T follicular helper cell (primary cell): ENCODE measurements at places on chromosomes 3 and 15.

- no peak for DNase-seq
Measured at GRCh38 chr3:186577521-186577920, 7.0 kb downstream of the DNAJB11 start.

DNA sequence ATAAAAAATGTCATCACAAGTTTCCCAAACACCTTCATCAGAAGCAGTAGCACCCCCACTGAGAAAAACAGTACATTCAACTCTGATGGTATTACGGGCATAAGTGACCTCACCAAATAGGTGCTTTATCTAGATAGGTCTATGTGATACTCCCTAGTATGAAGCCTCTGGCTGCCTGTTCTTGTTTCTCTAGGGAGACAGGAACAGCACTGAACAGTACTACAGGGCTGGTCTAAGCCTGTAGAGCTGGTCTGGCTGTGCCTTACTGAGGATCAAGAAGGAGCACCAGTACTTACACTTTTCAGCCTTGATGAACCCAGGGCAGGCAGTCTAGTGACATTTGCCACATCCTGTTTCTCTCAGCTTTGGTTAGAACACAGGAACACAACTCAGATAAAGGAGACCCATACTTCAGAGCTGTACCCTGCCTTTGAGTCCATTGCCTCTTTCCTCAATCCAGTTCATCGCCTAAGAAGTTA lies 35.9 kb downstream of the OXNAD1 start:
- peak; percentile 37 for DNase-seq

DNA sequence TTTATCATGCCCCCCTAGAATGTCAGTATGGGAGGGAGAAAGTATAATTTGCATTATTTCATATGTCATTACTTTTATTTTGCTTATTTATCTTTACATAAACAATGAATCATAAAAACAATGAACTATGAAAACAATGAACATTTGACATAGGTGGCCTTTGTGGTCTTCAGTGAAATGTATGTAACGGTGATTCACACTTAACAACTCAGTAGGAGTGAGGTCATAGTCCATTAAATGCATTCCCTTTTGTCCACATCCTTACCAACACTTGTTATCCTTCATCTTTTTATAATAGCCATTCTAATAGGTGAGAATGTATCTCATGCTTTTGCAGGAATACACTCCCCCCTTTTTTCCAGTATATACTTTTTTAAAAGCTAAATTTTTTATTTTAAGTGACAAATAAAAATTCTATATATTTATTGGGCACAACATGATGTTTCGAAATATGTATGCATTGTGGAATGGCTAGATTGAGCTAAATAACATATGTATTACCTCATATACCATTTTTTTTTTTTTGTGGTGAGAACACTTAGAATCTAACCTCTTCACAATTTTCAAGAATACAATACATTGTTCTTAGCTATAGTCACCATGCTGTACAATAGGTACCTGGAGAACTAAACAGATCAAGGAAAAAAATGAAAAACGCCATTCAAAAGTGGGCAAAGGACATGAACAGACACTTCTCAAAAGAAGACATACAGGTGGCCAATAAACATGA lies 189.5 kb downstream of the WDR72 start:
- no peak for DNase-seq

GRCh38 chr3:100813828-100814227 lies 104.5 kb downstream of the TFG start:
- DNase-seq, result no peak

DNA sequence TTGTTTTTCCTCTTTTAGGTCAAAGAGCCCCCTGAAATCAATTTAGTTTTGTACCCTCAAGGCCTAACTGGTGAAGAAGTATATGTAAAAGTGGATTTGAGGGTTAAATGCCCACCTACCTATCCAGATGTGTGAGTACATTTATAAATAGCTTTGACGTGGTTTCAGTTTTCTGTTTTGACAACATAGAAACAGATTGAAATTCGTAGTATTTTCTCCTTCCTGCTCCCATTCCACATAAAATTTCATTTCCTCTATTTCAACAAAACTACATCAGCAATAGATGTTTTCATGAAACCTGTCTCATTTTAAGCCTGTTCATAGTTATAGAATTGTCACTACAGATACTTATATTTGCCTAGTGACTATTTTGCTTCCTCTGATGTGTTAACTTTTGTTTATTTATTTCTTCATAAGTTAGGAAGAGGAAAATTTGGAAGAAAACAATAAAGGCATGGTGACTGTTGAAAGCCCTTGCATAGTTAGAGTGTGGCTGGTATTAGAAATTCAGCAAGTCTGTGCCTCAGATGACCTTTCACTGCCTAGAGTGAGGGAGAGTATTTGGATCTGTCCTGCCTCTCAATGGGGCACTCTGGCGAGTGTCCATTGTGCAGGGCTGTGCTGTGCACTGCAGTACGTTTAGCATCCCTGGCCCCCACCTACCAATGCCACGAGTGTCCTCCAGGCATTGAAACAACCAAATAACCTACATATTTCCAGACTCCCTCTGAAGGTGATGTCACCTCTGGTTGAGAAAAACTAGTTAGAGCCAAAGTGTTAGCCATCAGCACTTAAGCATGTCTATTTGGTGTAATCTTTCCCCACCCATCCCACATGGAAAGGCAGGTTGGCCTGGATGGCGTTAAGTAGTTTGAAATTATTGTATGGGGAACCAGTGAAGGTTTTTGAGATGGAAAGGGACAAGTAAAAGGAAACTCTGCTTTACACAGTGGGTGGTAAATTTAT lies 5.9 kb downstream of the EIF2AK4 start:
- no peak for DNase-seq

DNA sequence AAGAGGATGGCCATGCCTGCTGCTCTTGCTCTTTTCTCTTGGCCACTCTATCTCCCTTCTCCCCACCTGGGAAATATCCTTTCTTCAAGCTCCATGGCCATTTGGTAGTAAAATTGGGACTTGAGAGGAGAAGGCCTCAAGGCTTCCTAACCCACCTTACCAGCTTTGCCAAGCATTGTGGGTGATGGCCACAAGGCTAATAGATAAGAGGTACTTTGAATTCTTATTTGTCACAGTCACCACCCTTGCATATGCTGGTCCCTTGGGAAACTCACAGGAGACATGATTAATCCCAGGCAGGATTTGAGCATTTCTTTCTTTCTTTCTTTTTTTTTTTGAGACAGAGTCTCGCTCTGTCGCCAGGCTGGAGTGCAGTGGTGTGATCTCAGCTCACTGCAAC lies 37.2 kb downstream of the B3GNT5 start:
- DNase-seq, result no peak

- no peak for DNase-seq
Measured at GRCh38 chr3:185572183-185572582, 13.9 kb upstream of the SENP2 start.

- DNase-seq, result no peak
Measured at GRCh38 chr3:69443457-69443920, 57.6 kb upstream of the FRMD4B start.
